ENCODE measurements at places on chromosomes 2 and 18.

- DNase-seq: no peak
These were observed 7.3 kb downstream of the DES start for GRCh38 chr2:219425238-219426067.

DNA sequence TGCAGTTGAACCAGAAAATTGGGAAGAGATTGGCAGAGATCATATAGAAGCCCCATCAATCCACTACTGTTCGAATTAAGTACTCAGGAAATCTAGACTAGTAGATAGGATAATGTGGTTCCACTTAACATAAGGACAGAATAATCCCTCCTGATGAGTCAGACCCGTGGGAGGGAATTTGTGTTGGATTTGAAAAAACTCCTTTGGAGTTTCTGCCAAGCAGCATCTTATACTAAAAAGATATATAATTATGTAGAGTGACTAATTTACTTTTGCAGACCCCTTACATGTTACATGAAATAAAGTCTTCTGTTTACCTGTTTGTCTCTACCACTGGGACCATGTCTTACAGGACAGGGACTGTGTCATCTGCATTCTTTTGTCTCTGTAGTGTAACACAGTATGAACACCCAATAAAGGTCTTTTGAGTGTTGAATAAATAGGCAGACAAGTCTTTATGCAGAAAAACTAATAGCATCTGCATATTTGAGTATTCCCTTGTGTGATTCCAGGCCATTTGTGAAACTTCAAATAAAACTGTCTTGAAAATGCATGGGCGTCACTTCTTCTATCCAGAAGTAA lies 122.6 kb upstream of the DNAJC10 start:
- no peak for DNase-seq

DNA sequence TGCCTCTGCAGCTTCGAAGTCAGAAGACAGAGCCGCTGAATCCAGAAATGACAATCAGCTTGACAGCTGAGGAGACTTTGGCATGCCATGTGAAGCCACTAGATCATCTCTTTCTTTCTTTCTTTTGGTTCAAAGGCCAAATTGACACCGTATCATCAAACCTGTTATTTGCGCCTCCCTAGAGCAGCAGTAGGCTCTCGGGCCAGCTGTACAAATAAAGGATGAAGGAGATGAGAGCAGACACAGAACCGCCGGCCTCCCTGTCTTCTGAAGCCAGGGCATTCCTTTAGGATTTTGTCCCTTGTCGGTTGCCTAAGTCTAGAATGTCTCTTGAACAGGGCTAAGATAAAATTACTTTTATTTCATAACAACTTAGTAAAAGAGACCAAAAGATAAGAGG lies 36.8 kb downstream of the COL4A4 start:
- DNase-seq: no peak

DNA sequence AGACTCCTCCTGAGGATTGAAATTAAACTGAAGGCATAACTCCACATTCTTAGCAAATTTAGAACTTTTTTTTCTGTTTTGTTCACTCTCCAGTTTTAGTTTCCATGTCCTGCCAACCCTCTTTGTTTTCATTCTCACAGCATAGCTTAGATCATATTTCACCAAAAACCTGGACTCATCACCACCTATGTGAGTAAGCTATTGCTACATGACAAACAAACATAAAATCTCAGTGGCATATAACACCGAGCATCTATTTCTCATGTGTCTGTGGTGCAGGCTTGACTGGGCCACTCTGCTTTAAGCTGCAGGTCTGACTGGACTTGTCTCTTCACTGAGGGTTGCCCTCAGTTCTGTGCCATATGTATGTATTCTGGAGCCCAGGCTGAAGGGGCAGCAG lies 385.2 kb downstream of the ARHGAP15 start:
- DNase-seq: no peak

DNA sequence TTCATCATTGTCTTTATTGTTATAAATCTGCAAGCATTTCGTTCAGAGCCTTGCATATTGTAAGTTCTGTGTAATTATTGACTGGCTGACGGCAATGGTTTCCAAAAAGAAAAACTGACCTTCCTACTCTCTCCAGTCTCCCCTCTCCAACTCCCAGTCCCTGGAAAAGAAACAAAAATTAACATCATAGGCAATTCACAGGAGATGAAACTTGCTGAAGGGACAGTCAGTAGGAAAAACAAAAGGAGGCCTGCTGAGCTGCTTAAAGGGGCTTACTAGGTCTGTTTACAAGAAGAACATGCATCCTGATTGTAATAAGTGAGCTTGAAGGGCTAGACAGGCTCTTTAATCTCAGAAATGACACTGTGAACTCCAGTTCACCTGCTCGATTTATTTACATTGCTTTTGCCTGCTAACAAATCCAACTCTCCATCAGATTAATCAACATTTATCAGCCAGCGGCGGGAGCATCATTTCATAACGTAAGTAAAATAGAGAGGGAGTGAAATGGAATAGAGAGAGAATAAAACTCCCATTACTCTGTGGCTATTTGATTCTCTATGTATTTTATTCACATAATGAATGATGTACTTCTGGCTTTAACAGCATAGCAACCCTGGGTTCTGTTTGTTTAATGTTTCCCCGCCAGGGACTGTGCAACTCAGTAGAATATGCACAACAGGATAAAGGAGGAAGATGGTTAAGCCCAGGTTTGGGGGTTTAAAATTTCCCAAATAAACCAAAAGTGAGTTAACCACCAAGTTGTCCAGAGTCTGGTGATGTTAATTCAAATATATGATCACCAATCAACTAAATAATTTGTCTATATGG lies 256.7 kb upstream of the SETBP1 start:
- DNase-seq: no peak

DNA sequence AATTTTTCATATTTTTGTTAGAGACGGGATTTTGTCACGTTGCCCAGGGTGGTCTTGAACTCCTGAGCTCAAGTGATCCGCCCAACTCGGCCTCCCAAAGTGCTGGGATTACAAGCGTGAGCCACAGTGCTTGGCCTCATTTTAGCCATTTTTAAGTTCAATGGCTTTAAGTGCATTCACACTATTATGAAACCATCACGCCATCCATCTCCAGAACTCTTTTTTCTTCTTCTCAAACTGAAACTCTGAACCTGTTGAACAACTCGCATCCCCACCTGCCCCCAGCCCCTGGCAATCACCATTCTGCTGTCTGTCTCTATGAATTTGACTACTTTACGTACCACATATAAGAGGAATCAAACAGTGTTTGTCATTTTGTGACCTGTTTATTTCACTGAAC lies 31.3 kb upstream of the ASB18 start:
- DNase-seq: no peak

Data from GM20000 (cell line).